ENCODE measurements at places on chromosomes 1 and 21.

DNA sequence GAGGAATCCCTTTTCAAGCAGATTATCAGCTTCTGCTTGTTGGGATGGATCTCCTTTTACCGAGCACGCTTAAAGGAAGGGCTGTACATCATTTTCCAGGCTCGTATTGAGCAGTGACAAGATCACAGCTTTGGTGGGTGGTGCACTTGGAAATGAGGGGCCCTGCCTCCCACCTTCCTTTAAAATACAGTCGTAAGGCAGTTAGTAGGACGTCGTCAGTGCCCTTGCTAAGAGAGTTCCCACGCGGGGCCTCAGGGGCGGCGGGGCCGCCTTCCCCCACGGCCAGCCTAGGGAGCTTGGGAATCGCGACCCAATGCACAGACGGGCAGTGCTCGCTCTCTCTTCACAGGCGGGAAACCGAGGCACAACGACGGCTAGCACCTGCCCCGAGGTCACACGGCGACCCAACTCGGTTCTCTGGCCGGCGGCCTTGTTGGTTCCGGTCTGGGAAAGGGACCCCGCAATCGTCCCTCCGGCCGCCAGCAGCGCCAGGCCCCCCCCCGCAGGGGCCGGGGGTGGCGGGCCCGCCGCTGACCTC lies 58.6 kb downstream of the H3-3A start:
- DNase-seq = no peak

GRCh38 chr1:160438935-160439334 lies 38.6 kb downstream of the VANGL2 start:
- DNase-seq = no peak

DNA sequence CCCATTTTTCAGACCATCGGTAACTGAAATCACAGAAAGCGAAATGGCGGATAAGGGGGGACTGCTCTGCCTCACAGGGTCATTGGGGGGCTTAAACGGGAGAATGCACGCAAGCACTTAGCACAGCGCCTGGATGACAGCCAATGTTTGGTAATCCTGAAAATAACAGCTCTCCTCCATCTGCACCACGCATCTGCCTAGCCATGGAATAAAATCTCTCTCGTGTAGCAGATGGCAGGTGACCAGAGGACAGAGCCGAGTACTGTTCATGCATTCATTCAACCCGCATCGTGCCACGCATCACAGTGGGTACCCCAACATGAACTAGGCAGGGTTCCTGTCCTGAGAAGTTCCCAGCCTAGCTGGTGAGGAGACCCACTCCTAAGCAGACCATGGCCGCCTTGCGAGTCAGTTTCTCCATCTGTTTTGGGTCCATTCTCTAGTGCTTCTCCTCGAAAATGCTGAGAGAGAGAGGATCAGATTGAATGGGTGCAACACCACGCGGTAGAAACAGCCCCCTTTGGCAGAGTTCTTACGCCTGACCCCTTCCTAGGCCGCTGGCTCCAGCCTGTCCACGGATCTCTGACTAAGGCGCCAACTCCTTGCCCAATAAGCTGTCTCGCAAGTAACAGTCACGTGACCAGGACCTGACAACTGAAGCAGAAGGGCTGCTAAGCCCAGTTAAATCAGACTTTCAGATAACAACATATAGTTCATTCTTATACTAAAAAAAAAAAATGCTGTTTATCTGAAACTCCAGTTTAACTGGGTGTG lies 7.3 kb downstream of the SLC1A7 start:
- DNase-seq = no peak

DNA sequence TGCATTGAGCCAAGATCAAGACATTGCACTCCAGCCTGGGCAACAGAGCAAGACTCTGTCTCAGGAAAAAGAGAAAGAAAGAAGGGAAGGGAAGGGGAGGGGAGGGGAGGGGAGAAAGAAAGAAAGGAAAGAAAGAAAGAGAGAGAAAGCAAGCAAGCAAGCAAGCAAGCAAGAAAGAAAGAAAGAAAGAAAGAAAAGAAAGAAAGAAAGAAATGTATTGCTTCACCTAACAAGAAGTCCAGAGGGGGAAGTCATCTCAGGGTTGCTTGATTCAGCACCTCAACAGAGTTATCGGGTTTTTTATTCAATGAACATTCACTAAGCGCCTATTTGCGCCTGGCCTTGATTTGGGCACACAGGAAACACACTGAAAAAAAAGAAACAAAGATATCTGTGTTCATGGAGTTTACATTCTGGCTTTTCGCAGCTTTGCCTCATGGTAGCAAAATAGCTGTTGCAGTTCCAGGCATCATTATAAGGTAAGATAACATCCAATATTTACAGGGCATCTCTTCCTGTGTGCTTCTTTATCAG lies 8.2 kb upstream of the RCSD1 start:
- DNase-seq = no peak

DNA sequence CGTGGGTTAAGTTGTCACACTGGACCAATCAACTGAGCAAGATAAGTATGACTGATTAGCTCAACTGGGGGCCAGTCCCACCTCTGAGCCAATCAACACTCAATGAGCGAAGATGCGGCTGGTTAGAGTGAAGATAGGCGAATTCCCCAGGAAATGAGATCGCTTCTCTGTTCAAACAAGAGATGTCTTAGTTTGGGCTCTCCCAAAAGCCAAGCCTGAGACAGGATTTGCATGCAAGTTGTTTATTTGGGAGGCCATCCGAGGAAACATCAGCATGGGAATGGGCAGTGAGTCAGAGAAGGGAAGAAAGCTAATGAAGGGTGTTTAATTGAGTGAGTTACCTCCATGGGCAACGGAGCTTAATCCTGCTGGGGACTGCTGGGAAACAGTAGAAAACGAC lies 4.9 kb upstream of the GJB5 start:
- no peak for DNase-seq

GRCh38 chr1:226125097-226125630 lies 61.4 kb downstream of the ACBD3 start:
- DNase-seq = peak; percentile 90

DNA sequence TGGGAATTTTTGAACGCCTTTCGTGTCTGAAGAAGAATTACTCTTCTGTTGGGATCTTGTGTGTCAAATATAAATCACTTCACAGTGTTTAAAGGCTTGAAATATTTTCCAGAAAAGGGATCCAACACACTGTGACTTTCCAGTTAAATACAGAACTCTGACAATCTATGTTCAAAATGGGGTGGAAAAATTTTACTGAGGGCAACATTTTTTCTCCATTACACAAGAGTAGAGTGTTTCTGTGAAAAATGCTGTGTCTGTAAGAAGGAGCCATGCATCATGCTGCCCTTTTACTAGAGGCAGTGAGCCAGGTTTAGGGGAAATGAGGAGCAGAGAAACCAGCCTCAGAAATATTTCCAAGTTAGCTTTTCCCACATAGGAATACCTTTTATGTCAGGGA lies 86.5 kb downstream of the VPS13D start:
- DNase-seq = peak; percentile 31

- peak; percentile 58 for DNase-seq
These were observed 139.2 kb downstream of the PTPRC start for GRCh38 chr1:198778049-198778448.

DNA sequence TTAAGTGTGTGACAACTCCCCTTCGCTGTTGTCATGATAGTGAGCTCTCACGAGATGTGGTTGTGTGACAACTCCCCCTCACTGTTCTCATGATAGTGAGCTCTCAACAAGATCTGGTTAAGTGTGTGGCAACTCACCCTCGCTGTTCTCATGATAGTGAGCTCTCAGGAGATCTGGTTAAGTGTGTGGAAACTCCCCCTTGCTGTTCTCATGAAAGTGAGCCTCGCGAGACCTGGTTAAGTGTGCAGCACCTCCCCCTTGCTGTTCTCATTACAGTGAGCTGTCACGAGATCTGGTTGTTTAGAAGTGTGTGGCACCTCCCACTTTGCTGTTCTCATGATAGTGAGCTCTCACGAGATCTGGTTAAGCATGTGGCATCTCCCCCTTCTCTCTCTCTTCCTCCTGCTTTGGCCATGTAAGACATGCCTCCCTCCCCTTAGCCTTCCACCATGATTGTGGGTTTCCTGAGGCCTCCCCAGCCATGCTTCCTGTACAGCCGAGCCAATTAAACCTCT lies 25.1 kb upstream of the LSS start:
- no peak for DNase-seq

DNA sequence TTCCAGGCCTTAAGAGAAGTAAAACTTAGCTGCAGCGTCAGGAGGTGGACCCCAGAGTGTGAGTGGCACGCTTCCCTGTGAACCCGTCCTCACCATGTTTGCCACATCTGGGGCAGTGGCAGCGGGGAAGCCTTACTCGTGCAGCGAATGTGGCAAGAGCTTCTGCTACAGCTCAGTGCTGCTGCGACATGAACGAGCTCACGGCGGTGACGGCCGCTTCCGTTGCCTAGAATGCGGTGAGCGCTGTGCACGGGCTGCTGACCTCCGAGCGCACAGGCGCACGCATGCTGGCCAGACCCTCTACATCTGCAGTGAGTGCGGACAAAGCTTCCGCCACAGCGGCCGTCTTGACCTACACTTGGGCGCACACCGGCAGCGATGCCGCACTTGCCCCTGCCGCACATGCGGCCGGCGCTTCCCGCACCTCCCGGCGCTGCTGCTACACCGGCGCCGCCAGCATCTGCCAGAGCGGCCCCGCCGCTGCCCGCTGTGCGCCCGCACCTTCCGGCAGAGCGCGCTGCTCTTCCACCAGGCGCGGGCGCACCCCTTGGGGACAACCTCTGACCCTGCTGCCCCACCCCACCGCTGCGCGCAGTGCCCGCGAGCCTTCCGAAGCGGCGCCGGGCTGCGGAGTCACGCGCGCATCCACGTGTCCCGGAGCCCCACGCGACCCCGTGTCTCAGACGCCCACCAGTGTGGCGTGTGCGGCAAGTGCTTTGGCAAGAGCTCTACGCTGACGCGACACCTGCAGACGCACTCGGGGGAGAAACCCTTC lies 9.3 kb downstream of the ZNF672 start:
- no peak for DNase-seq

DNA sequence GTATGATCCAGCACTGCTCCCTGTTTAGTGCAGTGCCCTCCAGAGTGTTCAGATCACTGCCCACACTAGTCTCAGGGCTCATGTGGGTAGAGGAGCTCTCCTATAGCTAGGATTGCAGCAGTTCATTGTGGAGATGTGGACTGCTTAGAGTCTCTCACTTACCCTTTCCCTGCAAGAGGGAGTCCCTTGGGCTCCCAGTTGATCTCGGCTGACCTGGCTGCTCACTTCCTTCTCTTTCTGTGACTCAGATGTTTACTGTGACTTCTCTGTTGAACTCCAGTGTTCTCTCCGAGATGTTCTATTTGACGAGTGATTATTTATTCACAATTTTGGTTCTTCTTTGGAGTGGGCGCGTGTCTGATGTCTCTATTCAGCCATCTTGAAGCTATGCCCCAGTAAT lies 141.9 kb downstream of the PTBP2 start:
- DNase-seq = no peak

DNA sequence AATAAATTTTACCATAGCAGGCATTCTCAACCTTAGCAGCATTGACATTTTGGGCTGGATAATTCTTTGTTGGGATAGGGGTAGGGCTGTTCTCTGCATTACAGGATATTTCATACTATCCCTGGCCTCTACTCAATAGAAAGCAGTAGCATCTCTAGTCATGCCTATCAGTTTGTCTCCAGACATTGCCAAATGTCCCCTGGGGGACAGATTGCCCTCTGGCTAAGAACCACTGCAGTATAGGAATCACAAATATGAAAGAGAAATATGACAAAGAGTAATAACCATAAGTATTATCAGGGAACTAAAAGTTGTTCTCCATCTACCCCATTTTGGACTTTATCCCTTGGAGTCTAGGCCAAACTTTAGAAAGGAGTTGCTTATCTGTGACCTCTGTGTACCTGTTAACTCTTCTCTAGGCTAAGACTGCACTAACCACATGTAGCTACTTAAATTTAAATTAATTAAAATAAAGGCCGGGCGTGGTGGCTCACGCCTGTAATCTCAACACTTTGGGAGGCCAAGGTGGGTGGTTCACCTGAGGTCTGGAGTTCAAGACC lies 76.1 kb downstream of the AGO3 start:
- DNase-seq = no peak

- DNase-seq = no peak
These were observed 5.8 kb upstream of the ITGB2 start for GRCh38 chr21:44926331-44927101.

DNA sequence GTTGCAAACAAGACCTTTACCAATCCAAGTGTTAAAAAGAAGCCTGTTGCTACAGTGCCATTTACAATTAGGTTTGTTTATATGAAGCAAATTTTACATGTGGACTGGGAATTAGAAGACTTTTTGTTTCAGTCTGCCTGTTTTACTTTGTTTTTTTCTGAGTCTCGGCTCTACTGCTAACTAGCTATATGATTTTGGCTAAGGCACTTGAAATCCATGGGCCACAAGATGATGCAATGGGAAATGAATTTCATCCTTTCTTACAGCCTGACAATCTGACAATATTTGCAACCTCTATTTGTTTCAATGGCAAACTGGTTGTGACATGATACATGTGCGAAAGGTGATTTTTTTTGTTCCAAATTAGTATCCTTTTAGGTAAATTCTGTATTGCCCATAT lies 3.7 kb upstream of the PEX11B start:
- DNase-seq = no peak

- no peak for DNase-seq
These were observed 178.6 kb upstream of the HMGB4 start for GRCh38 chr1:33685256-33685655.

GRCh38 chr1:8547791-8548190 lies 229.9 kb downstream of the SLC45A1 start:
- DNase-seq = no peak

DNA sequence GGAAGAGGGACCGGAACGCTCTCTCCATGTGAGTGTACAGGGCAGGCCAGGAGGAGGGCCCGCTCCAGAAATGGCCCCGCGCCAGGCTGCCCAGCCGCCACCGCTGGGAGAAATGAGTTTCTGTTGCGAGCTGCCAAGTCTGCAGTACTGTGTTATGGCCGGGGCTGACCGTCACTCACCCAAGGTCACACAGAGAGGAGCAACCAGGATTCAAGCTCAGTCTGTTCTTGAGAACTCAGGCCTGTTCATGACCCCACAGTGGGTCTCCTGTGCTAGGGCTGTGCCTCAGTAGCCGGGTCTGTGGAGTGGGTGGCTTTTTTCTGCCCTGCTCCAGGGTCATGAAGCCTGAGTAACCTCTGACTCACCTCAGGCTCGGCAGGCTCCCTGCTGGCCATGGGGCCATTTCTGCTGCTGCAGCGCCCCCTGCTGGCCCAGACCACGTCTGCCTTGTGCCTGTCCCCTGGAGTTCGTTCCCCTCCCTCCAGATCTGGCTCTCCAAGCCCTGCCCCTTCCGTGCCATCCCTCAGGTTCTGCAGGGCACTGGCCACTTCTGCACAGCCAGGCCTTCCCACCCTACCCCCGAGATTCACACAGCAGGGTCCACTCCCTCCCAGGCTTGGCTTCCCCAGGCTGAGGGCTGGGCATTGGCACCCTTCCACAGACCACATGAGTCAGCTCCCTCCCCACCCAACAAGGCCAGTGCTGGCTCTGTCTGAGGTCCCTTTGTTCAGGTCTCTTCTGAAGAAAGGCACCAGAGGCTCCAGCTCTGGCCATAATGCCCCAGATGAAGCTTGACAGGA lies 51.8 kb downstream of the EDN2 start:
- DNase-seq = peak; percentile 87

- no peak for DNase-seq
These were observed 30.2 kb downstream of the SLC22A15 start for GRCh38 chr1:116006486-116006964.
